ENCODE measurements at places on chromosomes 11 and 22.

- no peak for DNase-seq
Measured at GRCh38 chr11:36564376-36565030, 3.3 kb upstream of the RAG1 start.

- DNase-seq, result no peak
Measured at GRCh38 chr11:325796-326591, 5.3 kb upstream of the IFITM3 start.

GRCh38 chr11:7332451-7332850 lies 80.7 kb downstream of the SYT9 start:
- no peak for DNase-seq

DNA sequence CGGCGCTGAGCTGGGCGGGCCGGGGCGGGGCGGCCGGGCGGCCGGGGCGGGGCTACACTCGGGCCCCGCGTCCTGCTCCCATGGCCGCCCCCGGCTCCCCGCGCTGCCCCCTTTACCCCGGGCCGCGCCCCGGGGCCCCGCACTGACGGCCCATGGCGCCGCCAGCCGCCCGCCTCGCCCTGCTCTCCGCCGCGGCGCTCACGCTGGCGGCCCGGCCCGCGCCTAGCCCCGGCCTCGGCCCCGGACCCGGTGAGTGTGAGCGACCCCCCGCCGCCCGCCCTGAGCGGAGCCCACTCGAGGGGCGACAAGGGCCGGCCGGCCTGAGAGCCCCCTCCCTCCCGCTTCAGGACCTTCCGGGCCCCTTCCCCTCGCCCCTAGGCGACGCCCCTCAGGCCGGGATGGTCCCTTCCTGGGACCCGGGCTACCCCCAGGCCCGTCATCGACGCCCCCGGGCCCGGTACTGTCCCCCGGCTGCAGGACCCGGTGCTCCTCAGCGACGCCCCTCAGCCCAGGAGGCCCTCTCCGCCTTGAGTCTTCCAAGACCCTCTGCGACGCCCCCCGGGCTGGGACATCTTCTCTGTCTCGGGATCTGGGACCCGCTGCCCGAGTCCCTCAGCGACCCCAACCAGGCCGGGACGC lies at the start of gene KREMEN1:
TSS of gene KREMEN1 (plus strand) at position 57 of the 639 bp plus-strand sequence. CDS start at position 153, 96 bp downstream.
- DNase-seq, result no peak

- DNase-seq, result no peak
Measured at GRCh38 chr11:37718431-37718999, 1120.5 kb upstream of the RAG2 start.

DNA sequence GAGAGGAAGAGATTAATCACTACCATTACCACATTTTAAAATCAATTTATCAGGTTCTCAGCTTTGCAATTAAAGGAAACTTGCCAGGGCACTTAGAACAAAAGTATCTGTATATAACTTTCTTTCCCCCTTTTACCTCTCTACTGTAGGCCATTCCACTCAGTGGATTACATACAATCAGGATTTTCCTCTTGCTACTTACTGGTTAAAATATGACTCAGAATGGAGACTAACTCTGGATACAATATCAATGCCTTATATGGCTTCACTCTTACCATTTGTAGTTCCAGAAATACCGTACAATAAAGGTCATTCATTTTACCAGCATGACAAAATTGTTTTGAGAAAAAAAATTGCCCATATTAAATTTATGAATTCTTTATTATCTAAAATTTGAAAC lies 706.8 kb downstream of the KCNA4 start:
- DNase-seq, result no peak

DNA sequence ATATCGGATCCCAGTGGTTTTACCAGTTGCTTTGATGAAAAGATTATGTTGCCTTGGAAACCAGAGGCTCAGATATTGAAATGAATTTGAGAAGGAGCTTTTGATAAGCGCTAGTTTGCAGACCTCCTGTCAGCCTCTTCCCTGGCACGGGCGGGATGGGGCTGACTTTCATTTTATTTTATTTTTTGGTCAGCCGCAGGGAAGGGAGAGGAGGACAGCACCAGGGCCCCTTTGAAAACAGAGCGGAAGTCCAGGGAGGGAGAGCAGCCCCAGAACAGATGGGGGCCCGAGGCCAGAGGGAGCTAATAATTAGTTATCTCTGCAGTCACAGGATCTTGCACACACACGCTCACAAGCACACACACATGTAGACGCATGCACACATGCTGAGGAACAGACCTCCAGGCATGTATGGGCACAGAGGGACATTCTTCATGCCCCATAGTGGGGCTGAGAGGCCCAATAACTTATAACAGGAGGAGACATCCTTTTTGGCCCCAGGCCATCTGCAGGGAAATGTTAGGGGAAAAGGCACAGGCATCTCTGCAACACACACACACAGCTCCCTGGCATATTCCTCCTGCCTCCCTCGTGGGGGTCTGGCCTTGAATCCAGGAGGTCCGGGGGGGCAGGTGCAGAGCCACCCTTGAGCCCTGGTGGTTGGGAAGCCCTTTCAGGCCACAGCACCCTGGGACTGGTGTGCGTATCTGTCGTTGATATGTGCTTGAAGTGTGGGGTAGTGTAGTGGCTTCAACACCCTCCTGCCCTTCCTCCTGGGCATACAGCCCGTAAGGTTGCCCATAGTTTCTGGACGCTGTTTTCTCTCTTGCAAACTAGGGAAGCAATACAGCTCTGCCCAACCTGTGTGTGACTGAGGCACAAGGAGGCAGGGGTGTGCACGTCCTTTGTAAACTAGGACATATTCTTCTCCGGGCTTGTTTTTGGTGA lies 117.3 kb downstream of the CEP164 start:
- DNase-seq, result no peak

DNA sequence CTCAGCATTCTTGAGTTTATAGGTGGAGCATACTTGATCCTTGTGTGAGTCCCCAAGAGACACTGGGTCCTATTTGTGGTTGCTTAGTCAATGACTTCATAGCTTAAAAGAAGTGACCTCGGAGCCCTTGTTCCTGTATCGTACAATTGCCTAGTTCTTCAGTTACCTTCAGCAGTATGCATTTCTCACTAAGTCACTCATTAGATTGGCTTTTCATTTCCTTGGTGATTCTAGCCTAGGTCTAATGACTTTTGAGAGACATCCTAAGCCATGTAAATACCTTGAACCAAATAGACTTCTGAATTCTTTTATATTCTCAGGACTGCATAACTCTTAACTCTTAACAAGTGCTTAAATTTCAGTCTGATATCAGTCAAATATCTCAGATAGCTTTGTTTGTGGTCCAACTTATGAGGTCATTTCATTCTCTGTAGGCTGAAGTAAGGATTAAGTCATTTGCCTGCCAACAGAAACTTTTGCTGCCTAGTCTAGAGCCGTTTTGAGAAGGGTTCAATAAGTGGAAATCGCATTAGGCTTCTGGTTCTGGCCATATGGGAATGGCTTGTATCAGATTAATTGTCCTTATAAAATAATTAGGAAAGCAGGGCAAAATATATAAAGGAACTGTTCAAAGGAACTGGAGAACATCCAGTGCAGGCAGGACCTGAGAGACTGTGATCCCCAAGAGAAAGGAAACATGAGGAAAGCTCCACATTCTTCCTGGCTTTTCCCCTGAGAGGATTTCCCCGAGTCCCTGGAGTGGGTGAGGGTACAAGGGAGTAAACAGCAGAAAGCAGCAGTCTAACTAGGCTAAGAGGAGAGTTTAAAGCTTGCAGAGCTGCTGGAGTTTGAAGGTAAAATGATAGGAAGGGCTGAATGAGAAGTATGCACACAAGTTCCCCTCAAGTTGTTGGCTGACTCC lies 39.9 kb downstream of the TRAF6 start:
- no peak for DNase-seq

DNA sequence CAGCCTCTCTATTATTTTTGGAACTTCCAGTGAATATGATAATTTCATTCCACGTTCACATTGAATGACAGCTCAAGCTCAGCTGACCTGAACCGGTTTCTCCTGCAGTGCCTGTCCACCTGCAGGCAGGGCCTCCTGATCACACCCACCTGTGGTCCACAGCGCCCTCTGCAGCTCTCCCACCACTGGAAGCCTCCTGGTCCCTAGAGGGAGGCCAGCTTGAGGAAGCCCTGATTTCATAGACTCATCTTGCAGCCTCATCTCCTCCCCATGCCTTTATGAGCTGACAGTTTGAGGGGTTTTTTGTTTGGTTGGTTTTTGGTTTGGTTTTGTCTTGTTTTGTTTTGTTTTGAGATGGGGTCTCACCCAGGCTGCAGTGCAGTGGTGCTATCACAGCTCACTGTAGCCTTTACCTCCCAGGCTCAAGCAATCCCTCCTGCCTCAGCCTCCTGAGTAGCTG lies 29.9 kb upstream of the MALAT1 start:
- DNase-seq, result peak; percentile 87

- DNase-seq, result no peak
Measured at GRCh38 chr22:40212121-40212520, 34.4 kb downstream of the TNRC6B start.

GRCh38 chr11:32817181-32817851 lies 12.4 kb upstream of the PRRG4 start:
- DNase-seq, result no peak

- DNase-seq, result no peak
Measured at GRCh38 chr11:44333271-44334218, 23.6 kb upstream of the ALX4 start.

DNA sequence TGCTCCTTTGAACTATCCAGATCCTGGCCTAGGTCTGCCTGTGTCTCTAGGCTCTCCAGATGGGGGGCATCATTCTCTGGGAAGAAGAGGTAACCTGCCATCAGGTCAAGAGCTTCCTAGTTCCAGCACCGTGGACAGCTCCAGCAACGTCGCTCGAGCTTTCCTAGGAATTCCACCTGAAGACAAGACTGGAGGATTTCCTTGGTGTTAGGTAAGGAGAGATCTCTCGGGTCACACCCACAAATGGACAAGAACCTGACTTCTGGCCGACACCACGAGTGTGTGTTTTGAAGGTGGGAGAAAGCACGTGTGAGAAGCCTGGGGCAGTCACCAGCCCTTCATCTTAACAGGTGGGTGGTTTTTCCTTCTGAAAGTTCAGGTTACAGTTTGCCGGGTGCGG lies 1.2 kb downstream of the PRG3 start:
- no peak for DNase-seq

GRCh38 chr22:49457146-49457545 lies 370.5 kb downstream of the BRD1 start:
- no peak for DNase-seq

GRCh38 chr11:102733232-102733875 lies 8.6 kb upstream of the MMP8 start:
- DNase-seq, result peak; percentile 72

GRCh38 chr11:106177311-106177710 lies 99.8 kb downstream of the AASDHPPT start:
- no peak for DNase-seq

GRCh38 chr11:77503006-77503405 lies 29.1 kb upstream of the PAK1 start:
- no peak for DNase-seq

DNA sequence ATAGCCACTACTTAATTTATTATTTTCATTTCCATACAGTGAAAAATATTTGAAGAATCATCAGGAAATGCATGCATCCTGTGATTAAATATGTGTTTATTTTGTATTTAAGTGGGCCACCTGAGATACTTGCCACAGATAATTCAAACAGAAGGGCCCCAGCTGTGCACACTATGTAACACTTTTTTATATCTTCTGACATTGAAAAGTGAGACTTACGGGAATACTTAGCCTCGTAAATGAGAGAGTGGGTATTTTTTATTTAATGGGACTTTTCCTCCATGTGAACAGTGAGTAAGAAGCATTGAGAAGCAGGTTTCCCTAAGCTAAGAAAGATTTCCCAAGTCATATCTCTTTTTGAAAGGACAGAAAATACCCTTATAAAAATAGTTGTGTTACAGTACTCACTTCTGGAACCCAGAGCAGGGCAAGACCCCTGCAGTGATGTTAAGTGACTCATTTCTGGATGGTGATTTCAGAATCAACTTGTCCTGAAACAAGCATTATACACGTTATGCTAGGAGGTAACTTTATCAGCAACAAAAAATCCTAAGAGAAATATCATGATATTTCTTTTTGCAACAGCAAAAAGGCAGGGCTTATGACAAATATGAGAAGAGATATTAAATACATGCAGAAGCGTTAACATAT lies 478.1 kb upstream of the CHORDC1 start:
- peak; percentile 24 for DNase-seq

DNA sequence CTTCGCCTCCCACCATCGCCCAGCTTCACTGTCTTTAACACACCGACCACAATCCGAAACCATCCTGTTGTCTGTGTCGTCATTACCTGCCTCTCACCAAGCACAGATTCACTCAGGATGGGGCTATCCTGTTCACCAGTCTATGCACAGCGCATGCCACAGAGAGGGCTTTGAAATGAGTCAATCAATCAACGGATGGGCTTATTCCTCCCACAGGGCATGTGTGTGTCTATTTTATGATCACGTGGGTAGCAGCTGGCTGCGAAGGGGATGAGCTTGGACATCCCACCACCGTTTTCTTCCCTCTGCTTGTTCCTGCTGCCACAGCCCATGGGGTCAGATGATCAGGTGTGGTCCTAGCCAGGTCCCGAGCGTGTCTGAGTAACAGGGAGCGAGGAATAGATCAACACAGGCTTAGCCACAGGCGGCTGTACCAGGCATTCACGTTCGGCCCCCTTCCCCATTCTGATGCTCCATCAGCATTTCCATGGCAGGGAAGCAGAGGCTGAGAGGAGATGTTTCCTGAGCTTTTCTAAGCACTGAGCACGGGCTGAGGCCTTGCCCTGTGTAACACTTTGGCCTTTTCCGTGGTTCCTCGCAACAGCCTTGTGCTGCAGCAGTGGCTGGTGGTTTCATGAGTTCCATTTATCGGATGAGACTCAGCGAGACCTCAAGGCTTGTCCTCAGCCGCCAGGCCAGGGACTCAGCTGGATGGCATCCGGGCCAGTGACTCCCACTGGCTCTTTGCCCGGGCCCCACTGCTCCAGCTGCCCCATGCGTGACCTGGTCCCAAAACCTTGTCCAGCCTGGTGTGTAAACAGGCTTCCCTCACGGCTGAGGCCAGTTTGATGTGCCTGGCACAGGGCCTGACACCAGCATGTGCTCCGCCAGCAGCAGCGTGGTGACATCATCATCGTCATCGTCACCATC lies 48.1 kb upstream of the FGF3 start:
- DNase-seq, result no peak

DNA sequence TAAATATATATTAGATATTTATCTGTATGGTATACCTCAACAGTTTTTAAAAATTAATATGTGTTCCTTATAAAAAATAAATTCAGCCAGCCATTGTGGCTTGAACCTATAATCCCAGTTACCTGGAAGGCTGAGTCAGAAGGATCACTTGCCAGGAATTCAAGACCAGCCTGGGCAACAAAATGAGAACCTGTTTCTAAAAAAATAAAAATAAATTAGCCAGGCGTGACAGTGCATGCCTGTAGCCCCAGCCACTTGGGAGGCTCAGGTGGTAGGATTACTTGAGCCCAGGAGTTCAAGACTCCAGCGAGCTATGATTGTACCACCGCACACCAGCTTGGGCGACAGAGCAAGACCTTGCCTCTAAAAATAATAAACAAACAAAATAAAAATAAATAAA lies 54.9 kb downstream of the PHF21A start:
- DNase-seq, result no peak

DNA sequence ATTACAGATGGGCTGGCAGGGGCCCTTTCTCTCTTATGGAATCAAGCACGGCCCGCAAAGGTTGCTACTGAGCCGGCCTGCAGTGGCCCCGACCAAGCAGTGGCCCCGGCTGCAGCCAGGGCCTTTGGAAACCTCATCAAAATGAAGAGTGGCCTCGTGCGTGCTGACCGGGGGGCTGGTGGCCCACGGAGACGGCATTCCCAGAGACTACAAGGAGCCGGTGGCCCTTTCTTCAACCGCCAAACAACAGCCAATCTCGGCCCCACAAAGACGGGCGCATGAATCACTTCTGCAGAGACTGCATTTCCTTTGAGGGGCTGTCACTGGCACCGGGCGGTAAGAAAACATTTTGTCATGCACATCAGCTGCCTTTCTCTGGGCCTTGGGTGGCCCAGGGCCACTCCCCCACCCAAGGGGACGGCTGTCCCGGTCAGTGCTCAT lies 43.1 kb upstream of the FGF3 start:
- DNase-seq, result no peak

All from NCI-H774 (cell line).